Stimulated activated effector memory CD8-positive, alpha-beta T cell treated with anti-CD3 and anti-CD28 coated beads, Interleukin-12 subunit alpha, Interleukin-12 subunit beta, amount 100 ng/mL, for 72 hours (primary cell): ENCODE measurements at places on chromosomes 12 and 14.

- DNase-seq, result no peak
These were observed 92.1 kb downstream of the CHGA start for GRCh38 chr14:93015064-93015463.

GRCh38 chr14:97097296-97097695 lies 300.1 kb downstream of the VRK1 start:
- no peak for DNase-seq

- no peak for DNase-seq
These were observed 143.1 kb downstream of the PRIMA1 start for GRCh38 chr14:93645200-93645599.

GRCh38 chr14:91918186-91918883 lies 29.2 kb downstream of the FBLN5 start:
- no peak for DNase-seq

- no peak for DNase-seq
These were observed 89.3 kb upstream of the FGD4 start for GRCh38 chr12:32309811-32310736.

DNA sequence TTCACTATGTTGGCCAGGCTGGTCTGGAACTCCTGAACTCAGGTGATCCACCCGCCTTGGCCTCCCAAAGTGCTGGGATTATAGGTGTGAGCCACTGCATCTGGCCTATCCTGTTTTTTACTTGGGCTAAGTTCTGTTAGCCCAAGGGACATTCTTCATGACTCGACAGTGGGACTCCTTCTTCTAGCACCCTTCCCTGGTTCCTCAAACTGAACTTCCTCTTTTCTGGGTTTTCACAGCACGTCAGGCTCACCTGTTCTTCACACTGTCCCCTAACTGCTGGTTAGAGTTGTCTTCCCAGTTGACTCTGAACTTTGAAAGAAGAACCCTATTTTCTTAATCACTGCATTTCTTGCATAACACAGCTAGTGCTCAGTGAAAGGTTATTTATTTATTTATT lies 22.5 kb downstream of the CABP1 start:
- DNase-seq, result no peak

- no peak for DNase-seq
These were observed 111.2 kb downstream of the TMTC1 start for GRCh38 chr12:29672580-29672979.

DNA sequence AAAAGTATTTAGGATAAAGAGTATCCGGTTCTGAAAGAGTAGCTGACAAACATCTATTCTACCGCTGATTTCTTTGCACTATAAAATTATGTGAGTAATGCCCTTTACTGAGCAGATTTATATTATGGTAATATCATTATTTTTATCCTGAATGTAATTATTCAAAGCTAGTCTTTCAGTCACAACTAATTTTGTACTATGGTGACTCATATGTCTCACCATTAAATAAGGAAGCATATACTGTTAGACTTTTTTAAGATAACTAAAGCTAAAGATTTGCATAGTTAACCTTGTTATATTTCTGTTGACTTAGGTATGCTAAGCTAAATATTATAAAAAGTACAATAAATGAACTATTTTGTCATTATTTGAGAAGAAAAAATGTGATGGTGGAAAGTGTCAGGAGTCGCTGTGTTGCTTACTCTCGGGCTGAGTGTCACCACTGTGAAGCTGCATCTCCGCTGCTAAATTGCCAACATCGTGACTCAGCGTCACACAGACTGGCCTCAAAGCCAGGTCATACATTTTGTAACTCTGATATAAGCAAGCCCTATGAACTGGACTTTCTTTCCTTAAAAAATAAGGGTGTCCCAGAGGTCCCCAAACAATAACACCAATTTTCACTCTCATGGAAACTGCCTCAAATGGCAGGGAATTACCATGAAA lies 69.1 kb upstream of the SSTR1 start:
- DNase-seq, result no peak

DNA sequence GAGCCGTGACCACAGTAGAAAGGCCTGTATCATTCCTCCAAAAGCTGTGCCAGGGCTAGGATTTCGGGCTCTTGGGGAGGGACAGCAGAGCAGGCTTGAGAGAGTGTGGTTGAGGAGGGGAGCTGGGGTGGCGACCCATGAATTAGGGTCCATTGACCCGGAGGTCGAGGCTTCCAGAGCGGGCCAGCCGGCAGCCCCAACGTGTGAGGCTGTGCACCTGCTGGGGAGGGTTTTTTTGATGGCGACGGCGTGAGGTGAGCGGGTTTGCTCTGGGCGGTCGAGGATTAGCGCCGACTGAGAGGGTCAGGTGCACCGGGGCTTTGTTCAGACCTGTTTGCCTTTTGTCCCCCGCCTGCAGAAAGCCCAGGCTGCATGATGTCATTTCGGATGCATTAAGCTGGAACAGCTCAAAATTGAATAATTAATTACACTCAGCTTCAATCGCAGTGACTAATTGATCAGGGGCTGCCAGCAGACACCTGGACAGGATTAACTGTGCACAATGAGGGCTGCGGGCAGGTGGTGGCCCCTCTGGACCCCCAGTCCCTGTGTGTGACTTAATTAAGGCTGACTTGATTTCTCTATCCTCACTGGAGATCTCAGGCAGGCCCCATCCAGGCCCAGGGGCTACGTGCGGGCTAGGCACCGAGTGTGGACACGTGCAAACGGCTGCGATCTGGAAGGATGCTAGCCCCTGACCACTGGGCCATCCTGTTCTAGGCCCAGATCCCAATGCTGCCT lies 42.1 kb upstream of the MEG3 start:
- DNase-seq, result no peak

DNA sequence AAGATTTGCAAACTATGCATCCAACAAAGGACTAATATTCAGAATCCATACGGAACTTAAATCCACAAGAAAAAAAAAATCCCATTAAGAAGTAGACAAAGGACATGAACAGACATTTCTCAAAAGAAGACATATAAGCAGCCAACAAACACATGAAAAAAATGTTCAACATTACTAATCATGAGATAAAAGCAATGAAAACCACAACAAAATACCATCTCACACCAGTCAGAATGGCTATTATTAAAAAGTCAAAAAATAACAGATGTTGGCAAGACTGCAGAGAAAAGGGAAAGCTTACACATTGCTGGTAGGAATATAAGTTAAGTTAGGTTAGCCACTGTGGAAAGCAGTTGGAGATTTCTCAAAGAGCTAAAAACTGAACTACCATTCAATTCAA lies 16.2 kb downstream of the CDK17 start:
- no peak for DNase-seq

GRCh38 chr14:65195042-65195719 lies 92.9 kb upstream of the MAX start:
- no peak for DNase-seq

- DNase-seq, result no peak
These were observed 57.7 kb downstream of the HMGA2 start for GRCh38 chr12:65881965-65882413.

DNA sequence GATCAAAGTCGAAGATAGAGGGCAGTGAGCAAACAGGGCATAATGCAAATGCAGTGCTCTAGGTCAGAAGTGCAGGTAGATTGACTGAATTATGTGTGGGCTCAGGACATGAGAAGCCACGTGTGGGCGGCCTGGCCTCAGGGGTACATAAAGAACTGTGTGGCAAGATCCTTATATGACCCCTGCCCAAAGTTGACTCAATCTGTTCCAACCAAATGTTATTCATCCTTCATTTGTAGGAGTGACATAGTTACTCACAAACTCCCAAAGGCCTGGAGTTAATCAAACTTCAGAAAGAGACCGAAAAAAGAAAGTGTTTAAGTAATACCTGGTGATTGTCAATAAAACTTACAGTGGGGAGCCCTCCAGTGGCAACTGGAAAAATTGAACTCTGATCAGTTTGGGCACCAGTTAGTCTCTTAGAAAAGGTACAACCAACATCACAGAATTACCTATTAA lies 150.4 kb upstream of the FAR2 start:
- no peak for DNase-seq

DNA sequence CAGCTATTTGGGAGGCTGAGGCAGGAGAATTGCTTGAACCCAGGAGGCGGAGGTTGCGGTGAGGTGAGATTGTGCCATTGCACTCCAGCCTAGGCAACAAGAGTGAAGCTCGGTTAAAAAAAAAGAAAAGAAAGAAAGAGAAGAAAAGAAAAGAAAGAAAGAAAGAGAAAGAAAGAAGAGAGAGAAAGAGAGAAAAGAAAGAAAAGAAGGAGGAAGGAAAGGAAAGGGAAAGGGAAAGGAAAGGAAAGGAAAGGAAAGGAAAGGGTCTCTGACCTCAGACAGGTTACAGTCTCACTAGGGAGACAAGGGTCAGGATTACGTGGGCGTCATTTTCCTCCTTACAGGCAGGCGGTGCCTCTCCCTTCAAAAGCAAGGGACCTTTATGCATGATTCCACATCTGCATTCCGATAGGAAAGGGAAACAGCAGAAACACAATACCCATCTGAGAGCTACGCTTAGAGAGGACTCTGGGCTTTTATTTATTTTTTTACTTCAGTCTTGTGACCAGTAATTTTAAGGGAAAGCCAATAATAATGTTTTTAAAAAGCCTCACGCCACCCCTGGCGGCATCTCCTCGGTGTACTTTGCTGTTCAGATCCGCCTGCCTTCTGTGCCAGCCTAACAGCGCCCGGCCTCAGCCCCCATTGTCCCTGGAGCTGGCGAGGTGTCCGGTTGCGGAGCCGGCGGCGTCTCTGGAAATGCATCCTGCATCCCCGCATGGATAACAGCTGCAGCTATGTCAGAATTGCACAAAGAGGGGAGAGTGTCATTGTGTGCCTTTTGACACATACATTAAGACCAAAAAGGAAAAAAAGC lies 945 bp upstream of the HIP1R start:
- DNase-seq, result no peak

DNA sequence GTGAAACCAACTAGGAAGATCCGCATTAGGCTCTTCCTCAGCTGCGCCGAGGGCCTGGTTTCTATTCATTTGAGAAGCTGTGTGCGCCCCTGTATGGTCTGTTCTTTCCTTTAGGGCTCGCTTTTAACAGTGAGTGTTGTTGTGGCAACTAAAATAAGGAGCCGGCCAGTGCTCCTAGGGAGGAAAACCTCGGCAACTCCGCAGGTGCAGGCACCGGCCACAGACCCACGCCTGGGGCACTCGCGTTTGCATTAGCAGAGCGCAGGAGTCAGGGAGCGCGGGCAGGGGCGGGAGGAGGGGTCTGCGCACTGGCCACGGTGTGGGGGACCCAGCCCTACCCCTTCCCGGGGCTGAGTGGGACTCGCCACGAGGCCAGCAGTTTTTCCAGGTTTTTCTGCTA lies 50.5 kb downstream of the STX2 start:
- DNase-seq, result no peak

GRCh38 chr14:78363008-78363407 lies 192.8 kb downstream of the NRXN3 start:
- DNase-seq, result no peak

DNA sequence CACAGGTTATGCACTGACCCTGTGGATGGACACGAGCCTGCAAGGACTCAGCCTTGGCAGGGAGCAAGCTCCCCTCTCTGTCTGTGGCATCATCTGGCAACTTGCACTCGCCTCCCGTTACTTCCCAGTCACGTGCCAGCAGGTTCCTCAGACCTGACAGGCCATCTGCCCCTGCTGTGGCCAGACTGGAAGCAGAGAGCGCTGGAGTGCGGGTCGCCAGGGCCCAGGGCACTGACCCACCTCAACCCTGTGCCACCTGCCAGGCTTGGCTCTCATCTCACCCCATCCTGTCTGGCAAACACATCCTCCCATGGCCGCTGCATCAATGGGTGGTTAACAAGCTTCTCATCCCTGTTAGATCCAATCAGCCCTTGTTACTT lies 28.4 kb downstream of the SLC6A12 start:
- DNase-seq, result no peak

GRCh38 chr14:20002319-20002718 lies 356 bp downstream of the OR4Q2 start:
- no peak for DNase-seq

DNA sequence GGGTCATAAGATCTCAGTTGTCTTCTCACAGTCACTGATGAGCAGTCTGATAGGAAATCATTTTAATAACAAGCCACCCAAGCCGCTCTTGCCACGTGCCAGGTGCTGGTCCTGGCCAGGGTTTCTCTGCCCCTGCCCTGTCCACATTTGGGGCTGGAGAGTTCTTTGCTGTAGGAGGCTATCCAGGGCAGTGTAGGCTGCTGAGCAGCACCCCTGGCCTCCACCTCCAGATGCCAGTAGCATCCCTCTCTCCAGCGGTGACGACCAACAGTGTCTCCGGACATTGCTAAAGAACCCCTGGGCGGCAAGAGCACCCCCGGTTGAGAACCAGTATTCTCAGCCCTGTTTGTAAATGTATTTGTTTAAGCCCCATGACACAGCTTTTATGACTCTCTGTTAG lies 243.7 kb downstream of the GLT1D1 start:
- DNase-seq, result no peak

DNA sequence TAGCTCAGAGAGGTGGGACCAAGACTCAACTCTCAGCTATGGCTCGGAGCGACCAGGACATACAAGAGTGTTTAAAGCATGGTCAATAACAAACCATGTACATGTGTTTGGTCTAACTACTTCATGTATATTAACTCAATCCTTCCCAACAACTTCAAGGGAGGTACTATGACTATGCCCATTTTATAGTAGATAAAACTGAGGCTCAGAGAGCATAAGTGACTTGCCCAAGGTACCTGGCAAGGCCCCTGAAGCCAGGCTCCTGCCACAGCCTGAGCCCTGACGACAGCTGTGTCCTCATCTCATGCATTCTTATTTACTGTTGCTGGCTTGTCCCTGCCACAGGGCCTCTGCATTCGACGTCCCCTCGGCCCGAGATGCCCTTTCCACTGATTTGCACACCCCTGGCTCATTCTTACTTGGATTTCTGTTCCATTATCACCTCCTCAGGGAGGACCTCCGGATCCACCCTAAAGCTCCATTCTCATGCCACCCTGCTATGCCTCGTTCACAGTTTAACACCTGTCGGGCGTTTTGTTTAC lies 2.6 kb downstream of the TESC start:
- DNase-seq, result no peak

DNA sequence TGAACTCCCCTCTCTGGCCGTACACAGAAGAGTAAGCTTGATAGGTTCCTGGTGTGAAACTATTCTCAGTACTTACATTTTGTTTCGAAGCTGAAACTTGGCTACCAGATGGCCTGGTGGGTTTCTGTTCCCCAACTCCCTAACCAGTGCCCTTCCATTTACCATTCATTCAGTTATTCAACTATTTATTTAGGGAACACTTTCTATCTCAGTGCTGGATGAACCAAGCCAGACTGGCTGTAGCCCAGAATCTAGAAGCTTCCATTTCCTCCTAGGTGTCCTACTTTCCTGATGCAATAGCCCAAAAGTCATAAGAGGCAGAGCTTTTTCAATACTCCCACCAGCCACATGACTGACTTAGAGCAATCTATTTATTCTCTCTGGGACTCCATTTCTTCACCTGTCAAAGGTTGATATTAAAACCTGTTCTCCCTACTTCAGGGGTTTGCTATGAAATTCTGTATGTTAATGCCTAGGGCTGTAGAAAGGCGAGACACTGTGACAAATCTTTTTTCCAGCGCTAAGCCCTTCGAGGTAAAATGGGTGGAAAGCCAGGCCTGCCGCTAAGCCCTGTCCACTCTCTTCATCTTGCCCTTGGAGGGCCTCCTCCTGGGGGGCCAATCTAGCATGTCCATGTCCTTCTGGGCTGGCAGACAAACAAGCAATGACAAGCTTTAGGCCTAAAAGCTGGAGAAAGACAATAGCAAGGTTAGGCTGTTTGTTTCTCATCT lies 8.1 kb upstream of the IRF2BPL start:
- DNase-seq, result no peak
